DND-41 (cell line): ENCODE measurements at places on chromosomes 1 and 21.

DNA sequence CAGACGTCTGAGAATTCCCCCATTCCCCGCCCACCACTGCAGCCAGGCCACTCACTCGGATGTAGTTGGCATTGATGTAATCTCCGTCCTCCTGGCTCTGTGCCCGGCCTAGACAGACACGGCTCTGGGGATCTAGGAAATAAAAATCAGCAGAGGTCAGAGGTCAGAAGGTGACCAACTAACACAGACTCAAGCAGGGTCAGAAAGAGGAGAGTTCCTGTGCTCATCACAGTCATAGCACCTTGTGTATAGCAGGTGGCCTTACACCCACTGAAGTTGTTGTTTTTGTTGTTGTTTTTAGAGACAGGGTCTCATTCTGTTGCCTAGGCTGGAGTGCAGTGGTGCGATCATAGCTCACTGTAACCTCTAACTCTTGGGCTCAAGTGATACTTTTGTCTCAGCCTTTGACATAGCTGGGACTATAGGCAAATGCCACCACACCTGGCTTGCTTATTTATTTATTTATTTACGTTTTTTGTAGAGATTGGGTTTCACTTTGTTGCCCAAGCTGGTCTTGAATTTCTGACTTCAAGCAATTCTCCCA, 4.9 kb downstream of the PTPN7 start:
- peaks cover 75% of the 10 kb centered on the region for H3K36me3 ChIP-seq
- DNase-seq = no peak
- no peaks in the 10 kb centered on the region for H3K27me3 ChIP-seq
- no peak overlapping the region for H3K27ac ChIP-seq

DNA sequence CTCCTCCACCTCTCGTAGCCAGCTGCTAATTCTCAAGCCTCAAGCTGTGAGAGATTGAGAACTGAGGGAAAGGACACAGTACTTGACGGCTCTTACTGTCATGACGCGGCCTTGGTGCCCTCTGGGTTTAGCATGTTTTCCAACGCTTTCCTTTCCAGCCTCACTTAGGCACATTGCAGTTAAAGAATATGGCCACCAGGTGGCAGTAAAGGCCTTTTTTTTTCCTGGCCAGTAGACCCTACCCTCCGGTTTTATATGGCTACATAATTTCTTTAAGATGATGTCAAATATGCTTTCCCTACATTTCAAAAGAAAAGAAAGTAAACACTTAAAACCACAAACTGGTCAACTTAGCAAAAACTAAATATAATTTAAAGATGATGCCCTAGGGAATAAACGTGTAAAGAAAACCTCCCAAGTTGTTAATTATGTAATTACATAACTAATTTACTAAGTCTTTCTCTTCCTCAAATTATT, 56.8 kb upstream of the PRDX6 start:
- peak overlapping the region; percentile 55 for H3K27ac ChIP-seq
- H3K4me1 ChIP-seq = peaks cover 4% of the 10 kb centered on the region; the same call in 1 of the 2 replicates
- no peak overlapping the region for H3K4me3 ChIP-seq
- peak; percentile 71 for DNase-seq
- no peaks in the 10 kb centered on the region for H3K27me3 ChIP-seq
- H3K36me3 ChIP-seq = 0 out of 2 replicates have a peak, but pooled peaks cover 3% of the 10 kb centered on the region

DNA sequence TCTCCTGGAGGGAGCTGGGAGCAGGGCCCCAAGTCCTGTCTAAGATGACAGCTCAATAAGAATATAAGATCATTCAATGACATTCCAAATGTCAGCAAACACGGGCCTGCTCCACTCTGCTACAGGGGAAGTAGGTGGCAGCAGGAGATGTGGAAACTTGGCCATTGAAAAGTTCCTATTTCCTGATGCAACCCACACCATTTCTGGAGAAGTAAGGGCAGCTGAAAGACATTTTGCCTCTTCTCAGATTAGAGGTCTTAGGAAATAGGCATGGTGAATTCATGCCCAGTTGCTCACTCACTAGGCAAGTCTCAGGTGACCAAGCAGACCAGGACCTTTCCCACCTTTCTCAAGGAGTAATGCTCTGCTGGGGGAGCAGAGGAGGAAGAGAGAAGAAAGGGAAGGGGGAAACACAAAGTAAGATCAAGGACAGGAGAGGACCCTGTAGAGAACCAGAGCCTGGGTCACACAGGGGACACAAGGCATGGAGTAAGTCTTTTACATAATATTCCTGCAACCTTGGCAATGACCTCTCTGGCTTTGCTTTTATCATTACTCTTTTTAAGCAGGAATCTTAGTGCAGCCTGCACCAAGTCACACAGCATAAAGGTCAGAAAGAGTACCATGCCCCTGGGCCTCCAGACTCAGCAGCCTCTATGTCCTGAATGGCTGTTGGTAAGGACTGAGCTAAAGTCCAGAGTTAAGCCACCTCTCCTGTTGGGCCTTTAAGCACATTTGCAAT, 68.9 kb downstream of the DMAP1 start:
- DNase-seq = no peak
- no peak overlapping the region for H3K27ac ChIP-seq
- H3K27me3 ChIP-seq = no peaks in the 10 kb centered on the region
- no peak overlapping the region for H3K4me3 ChIP-seq
- H3K36me3 ChIP-seq = peaks cover 38% of the 10 kb centered on the region

- no peaks in the 10 kb centered on the region for H3K27me3 ChIP-seq
- DNase-seq = no peak
- H3K4me3 ChIP-seq = no peak overlapping the region
- peaks cover 60% of the 10 kb centered on the region for H3K36me3 ChIP-seq
- H3K4me1 ChIP-seq = no peaks in the 10 kb centered on the region
Measured at GRCh38 chr1:75733661-75734060, 9.2 kb downstream of the ACADM start.

GRCh38 chr1:176885751-176886150, 278.8 kb downstream of the ASTN1 start:
- H3K4me3 ChIP-seq = no peak overlapping the region
- H3K27me3 ChIP-seq = peaks cover 2% of the 10 kb centered on the region
- H3K27ac ChIP-seq = no peak overlapping the region
- no peak for DNase-seq
- H3K4me1 ChIP-seq = no peaks in the 10 kb centered on the region
- no peaks in the 10 kb centered on the region for H3K36me3 ChIP-seq

- H3K36me3 ChIP-seq = peaks cover 15% of the 10 kb centered on the region
- H3K4me1 ChIP-seq = peaks cover 47% of the 10 kb centered on the region
- H3K27me3 ChIP-seq = no peaks in the 10 kb centered on the region
- peak; percentile 29 for DNase-seq
- H3K4me3 ChIP-seq = peak overlapping the region; percentile 35
Measured at GRCh38 chr21:37071561-37072273, 1.2 kb downstream of the PIGP start.

GRCh38 chr21:34126269-34126668, 52.9 kb downstream of the MRPS6 start:
- no peak for DNase-seq
- no peaks in the 10 kb centered on the region for H3K27me3 ChIP-seq
- no peak overlapping the region for H3K4me3 ChIP-seq
- H3K27ac ChIP-seq = no peak overlapping the region

- H3K4me3 ChIP-seq = no peak overlapping the region
- H3K27me3 ChIP-seq = no peaks in the 10 kb centered on the region
- H3K36me3 ChIP-seq = no peaks in the 10 kb centered on the region
Measured at GRCh38 chr1:105793536-105794146, 1262.8 kb upstream of the PRMT6 start.

- H3K4me1 ChIP-seq = no peaks in the 10 kb centered on the region
- no peak for DNase-seq
- no peaks in the 10 kb centered on the region for H3K36me3 ChIP-seq
Measured at GRCh38 chr21:21007606-21008005, 9.4 kb downstream of the NCAM2 start.

- peaks cover 21% of the 10 kb centered on the region for H3K4me1 ChIP-seq
- no peak overlapping the region for H3K27ac ChIP-seq
- H3K36me3 ChIP-seq = no peaks in the 10 kb centered on the region
- no peak for DNase-seq
Measured at GRCh38 chr1:235100194-235100772, 28.4 kb downstream of the TOMM20 start.

DNA sequence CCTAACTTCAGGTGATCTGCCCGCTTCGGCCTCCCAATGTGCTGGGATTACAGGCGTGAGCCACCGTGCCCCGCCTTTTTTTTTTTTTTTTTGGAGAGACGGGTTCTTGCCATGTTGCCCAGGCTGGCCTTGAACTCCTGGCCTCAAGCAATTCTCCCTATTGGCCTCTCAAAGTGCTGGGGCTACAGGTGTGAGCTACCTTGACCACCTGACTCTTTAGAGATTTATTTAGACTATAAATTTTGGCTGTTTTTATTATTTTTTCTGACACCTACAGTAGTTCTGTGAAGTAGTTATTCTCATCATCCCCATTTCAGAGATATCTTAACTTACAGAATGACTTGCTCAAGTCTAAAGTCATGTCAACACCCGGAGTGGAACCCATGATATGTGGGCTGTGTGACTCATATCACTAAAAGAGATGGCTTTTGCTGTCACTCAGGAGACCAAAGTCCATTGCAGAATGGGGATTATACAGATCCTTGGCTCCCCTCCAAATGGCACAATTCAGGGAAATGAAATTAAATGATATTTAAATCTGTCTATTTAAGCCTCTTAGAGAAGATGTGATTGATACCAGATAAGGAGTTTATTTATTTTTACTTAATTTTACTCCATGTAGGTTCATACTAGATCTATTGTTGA, 93.2 kb downstream of the CTH start:
- no peak overlapping the region for H3K27ac ChIP-seq
- DNase-seq = no peak
- H3K36me3 ChIP-seq = no peaks in the 10 kb centered on the region
- H3K4me3 ChIP-seq = no peak overlapping the region

- no peaks in the 10 kb centered on the region for H3K36me3 ChIP-seq
- no peaks in the 10 kb centered on the region for H3K27me3 ChIP-seq
Measured at GRCh38 chr1:57824535-57824934, 400.7 kb upstream of the DAB1 start.

GRCh38 chr1:232486454-232487207, 143.3 kb downstream of the SIPA1L2 start:
- peaks cover 38% of the 10 kb centered on the region; the same call in 1 of the 2 replicates for H3K36me3 ChIP-seq
- no peaks in the 10 kb centered on the region for H3K4me1 ChIP-seq
- no peak overlapping the region for H3K27ac ChIP-seq
- DNase-seq = no peak

- DNase-seq = no peak
- H3K36me3 ChIP-seq = no peaks in the 10 kb centered on the region
- H3K4me3 ChIP-seq = no peak overlapping the region
- H3K27me3 ChIP-seq = peaks cover 20% of the 10 kb centered on the region
- no peak overlapping the region for H3K27ac ChIP-seq
- H3K4me1 ChIP-seq = no peaks in the 10 kb centered on the region
Measured at GRCh38 chr1:160167580-160167979, 16.2 kb downstream of the ATP1A4 start.

DNA sequence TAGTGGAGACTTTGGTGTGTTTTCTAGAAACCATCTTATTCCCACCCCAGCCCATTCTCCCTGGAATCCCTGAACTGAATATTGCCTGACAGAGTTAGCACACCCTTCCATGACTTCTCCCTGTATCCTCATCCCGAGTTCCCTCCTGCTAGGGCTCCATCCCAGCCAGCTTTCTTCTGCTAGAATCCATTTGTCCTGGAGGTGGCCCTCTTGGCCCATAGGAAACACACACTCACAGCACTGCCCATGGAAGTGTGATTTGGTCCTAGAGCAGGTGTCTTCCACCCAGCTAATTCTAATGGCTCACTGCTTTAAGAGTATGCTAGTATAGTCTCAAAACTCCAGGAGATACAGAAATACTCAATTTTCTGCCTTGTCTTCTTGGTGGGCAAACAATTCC, 4.1 kb downstream of the KRTAP15-1 start:
- peaks cover 5% of the 10 kb centered on the region; the same call in 1 of the 2 replicates for H3K4me1 ChIP-seq
- H3K36me3 ChIP-seq = no peaks in the 10 kb centered on the region
- no peak overlapping the region for H3K4me3 ChIP-seq
- no peak for DNase-seq
- H3K27me3 ChIP-seq = no peaks in the 10 kb centered on the region

DNA sequence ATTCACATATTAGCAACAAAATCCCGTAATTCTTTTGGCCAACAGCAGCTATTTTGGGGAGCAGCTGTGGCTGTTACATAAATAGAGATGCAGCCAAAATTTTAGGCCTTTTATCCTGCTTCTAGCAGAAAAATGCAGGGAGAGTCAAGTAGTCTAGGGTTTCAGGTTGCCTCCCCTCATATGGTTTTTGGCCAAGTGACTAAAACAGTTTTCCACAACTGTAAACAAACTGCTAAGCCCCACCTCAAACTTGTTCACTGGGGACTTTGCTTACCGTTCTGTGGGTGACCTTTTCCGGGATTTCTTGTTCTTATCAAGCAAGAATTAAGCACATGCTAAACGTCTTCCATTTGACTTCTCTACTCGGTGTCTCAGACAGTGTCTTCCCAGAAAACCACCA, 133.4 kb downstream of the EDEM3 start:
- no peaks in the 10 kb centered on the region for H3K4me1 ChIP-seq
- no peak for DNase-seq
- H3K27me3 ChIP-seq = no peaks in the 10 kb centered on the region
- H3K36me3 ChIP-seq = no peaks in the 10 kb centered on the region
- H3K27ac ChIP-seq = no peak overlapping the region

- H3K4me1 ChIP-seq = peaks cover 55% of the 10 kb centered on the region
- H3K27me3 ChIP-seq = no peaks in the 10 kb centered on the region
- H3K4me3 ChIP-seq = no peak overlapping the region
- H3K36me3 ChIP-seq = peaks cover 97% of the 10 kb centered on the region
Measured at GRCh38 chr21:34878501-34878900, 170.6 kb downstream of the RUNX1 start.

GRCh38 chr1:90959352-90960206, 62.3 kb downstream of the ZNF644 start:
- H3K4me1 ChIP-seq = no peaks in the 10 kb centered on the region
- H3K36me3 ChIP-seq = peaks cover 49% of the 10 kb centered on the region
- no peak overlapping the region for H3K27ac ChIP-seq
- DNase-seq = no peak
- H3K27me3 ChIP-seq = no peaks in the 10 kb centered on the region
- no peak overlapping the region for H3K4me3 ChIP-seq

DNA sequence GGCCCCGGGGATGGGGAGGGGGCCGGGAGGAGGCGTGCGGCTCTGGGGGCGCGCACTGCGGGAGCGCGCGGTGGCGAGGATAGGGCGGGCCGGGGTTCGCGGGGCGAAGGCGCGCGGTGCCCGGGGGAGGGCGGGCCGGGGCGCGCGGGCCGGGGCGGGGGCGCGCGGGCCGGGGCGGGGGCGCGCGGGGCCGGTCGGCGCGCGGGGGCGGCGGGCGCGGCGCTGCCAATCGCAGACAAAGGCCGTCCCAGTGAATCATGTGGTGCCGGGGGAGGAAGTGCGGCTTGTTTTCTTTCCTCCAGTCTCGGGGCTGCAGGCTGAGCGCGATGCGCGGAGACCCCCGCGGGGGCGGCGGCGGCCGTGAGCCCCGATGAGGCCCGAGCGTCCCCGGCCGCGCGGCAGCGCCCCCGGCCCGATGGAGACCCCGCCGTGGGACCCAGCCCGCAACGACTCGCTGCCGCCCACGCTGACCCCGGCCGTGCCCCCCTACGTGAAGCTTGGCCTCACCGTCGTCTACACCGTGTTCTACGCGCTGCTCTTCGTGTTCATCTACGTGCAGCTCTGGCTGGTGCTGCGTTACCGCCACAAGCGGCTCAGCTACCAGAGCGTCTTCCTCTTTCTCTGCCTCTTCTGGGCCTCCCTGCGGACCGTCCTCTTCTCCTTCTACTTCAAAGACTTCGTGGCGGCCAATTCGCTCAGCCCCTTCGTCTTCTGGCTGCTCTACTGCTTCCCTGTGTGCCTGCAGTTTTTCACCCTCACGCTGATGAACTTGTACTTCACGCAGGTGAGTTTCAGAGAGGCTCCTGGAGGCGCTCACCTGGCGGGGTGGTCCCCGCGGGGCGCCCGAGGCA, at the start of gene GPR137B:
TSS of gene GPR137B (plus strand) at position 287 of the 851 bp plus-strand sequence. CDS start at position 371, 84 bp downstream.
- H3K4me1 ChIP-seq = peaks cover 31% of the 10 kb centered on the region
- H3K27ac ChIP-seq = peak within 1 kb of the TSS; percentile 75
- peak within 1 kb of the TSS; percentile 85 for H3K4me3 ChIP-seq
- DNase-seq = peak; percentile 80
- H3K27me3 ChIP-seq = peaks cover 26% of the 10 kb centered on the region
